Hypothalamus (tissue), 51 donors: ENCODE measurements at places on chromosomes 7 and 10.

DNA sequence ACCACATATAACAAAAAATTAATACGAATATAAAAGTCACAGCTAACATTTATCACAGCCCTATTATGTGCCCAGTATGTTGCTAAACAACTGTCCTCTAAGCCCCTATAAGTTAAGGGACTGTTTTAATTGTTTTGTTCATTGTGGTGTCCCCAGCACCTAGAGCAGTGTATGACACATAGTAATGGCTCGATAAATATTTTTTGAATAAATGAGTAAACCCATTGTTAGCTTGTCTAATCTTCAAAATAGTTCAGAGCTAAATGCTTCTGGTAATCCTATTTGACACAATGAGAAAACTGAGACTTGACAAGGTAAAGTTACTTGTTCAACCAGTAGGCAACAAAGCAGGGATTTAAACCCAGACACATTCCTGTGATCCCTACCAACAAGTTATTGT, 78.4 kb upstream of the NEUROD6 start:
- DNase-seq, result no peak

GRCh38 chr10:14549496-14549895, 218.8 kb upstream of the FRMD4A start:
- no peak for DNase-seq

- DNase-seq, result no peak
These were observed 4.7 kb upstream of the JAKMIP3 start for GRCh38 chr10:132061030-132061429.

- no peak for DNase-seq
These were observed 1075.4 kb upstream of the POT1 start for GRCh38 chr7:126005064-126005463.

DNA sequence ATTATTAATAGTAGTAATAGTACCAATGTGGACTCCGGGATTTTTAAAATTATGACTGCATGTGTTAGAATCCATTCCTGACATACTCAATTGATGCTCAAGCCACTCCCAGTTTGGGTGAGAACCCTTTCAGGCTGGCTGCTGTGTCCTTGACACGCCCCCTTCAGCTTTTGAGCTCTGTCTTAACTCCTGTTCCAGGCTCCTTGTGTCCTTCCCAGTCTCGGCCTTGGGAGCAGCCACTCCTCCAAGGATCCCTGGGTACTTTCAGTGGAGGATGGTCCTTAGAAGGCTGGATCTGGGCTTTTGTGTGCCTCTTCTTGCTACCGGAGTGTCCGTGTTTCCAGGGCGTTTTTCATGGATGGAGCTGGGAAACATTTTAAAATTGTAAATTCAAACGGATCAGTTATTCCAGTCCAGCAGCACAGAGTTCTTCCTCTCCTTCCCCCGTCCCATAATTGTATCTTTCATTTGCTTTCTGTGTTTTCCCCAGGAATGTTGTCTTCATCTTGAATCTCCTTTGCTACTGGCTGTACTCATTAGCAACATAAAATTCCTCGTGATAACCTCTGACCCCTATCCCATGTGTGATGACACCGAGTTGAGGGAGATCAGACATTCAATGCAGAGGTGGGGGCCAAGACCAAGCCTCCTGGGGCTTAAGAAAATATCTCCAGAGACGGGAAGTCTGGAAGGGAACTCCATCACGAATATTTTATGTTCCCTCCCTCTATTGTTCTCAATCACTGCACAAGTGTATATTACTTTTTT, 40.0 kb upstream of the PFKFB3 start:
- DNase-seq, result no peak

DNA sequence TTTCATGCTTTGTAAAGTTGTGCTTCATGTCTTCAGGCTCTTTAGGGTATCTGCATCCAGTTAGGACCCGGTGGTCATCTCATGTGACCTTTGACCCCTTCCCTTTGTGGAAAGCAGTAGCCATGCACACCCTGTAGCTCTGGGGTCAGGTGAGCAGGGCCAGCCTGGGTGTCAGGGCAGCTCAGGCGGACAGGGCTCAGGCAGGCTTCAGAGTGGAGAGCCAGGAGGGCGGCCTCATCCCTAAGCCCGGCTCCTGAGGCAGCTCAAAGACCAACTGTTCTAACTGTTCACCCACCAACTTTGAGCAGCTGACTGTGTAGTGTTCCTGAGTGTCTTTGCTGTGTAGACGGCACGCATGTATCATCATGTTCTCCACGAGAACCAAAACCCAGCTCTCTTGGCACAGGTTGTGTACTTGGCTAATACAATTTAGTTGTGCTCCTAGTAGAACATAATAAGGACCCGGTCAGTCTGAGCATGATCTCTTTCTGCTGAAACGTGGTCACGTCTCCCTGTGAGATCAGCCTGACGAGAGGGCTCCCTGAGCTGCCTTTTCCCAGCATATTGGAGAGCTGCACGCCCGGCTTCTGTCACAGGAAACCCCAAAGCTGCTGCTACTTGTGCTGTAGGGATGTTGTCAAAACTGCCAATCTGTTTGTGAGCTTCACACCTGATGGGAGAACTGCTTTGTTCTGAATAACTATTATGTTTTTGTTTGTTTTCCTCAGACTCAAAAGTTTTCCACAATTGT, 30.0 kb downstream of the EEPD1 start:
- no peak for DNase-seq

- no peak for DNase-seq
These were observed 40.3 kb upstream of the DLD start for GRCh38 chr7:107850643-107851042.

GRCh38 chr7:154744861-154745258, 258.1 kb downstream of the PAXIP1 start:
- DNase-seq, result no peak

- DNase-seq, result no peak
These were observed 238.7 kb downstream of the KIF20B start for GRCh38 chr10:89940076-89940475.

DNA sequence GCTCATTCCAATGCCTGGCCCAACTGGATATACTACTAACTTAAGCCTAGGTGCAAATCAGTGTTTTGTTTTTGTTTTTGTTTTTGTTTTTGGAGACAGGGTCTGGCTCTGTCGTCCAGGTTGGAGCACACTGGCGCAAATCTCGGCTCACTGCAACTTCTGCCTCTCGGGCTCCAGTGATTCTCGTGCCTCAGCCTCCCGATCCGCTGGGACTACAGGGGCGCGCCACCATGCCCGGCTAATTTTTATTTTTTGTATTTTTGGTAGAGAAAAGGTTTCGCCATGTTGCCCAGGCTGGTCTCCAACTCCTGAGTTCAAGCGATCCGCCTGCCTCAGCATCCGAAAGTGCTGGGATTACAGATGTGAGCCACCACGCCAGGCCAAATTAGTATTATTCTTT, 1.6 kb downstream of the PPP3CB start:
- no peak for DNase-seq

DNA sequence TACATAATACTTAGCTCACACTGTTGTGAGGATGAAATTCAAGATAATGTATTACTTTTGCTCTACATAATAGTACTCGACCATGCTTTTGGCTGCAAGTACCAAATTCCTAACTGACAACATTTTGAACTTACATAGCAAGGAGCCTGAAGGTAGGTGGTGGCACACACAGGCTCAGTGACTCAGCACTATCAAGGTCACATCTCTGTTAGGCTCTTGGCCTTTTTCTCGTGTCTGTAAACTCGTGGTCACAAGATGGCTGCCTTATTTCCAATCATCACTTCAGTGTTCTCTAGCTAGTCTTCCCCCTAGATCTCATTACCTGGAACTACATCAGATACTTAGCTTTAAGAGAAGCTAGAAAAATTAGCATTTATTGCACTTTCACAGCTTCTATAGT, 61.4 kb upstream of the ABCB5 start:
- DNase-seq, result no peak

- no peak for DNase-seq
These were observed 263.0 kb downstream of the GRID1 start for GRCh38 chr10:86103391-86104101.

DNA sequence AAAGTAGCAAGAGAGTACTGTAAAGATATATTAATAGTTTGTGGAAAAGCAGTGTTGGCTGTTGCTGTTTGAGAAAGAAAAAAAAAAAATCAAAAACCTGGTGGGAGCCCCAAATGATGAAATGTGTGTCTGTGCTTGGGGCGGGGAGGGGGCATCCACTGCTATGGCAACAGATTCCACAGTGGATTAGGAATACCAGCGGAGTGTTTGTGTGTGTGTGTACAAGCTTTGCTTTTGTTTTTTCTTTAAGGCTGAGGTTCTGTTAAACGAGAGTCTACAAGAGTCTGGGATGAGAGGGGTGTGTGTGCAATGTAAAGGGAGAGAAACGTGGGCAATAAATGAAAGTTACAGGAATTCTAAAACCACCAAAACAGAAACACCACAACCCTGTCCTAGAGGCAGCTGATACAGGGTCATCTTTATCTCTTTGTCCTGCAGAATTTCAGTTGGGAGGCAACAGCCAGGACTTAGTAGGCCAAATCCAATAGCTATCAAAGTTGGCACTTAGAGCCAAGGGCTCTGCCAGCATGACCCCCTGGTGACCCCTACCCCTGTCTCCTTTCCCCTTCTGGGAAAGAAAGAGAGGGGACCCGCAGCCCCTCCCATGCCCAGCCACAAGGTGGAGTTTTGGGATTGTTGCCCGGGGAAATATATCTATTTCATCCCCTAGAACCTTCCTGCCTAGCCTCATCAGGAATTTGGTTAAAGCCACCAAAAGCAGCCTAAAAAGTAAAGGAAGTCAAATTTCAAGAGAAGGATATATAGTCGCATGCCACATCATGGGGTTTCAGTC, 85.4 kb downstream of the OSBPL3 start:
- no peak for DNase-seq

GRCh38 chr7:23347682-23348180, 48.6 kb downstream of the MALSU1 start:
- DNase-seq, result no peak
